ENCODE measurements at places on chromosomes 5 and 9.

DNA sequence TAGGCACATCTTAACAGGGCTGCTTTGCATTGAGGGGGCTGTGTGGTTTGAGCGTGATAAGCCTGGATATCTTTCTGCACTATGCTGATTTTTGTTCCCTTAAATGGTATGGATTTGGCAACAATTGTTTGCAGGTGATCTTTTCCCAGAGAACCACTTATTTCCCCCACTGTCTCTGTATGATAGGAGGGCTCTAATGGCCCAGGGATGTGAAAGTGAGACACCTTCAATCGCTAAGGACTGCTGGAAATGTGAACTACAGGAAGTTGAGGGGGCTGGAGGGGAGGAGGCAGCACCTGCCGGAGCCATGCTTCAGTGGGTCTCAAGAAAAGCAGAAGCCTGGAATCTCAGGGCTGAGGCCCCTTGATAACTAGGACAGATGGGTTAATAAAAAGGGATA, 29.4 kb downstream of the SYK start:
- no peak for DNase-seq

DNA sequence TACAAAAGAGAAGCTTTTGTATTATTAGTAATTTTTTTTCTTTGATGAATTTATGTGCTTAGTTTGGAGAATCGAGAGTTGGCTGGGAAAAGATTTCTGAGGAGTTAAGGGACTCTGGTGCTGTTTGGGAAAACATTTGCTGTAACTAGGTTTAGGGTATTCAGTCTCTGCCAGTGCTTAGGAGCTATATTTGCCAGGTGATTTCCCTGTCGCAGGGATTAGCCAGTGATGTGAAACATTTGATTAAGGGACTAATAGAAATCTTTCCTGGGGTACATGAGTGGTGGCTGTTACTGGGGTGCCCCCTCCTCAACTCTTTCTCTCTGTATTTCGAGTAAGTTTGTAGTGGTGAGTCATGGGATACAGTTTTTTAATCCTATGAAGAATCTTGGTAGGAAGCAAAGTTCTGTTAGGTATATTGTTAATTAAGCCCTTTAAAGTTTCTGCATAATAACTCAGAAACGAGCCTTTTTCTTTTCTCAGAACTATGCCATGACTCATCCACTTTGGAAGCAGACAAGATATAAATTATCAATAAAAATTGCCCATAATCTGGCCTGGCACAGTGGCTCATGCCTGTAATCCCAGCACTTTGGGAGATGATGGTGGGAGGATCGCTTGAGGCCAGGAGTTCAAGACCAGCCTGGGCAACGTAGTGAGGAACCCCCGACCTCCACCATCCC, 18.6 kb downstream of the RGMB start:
- DNase-seq: no peak

DNA sequence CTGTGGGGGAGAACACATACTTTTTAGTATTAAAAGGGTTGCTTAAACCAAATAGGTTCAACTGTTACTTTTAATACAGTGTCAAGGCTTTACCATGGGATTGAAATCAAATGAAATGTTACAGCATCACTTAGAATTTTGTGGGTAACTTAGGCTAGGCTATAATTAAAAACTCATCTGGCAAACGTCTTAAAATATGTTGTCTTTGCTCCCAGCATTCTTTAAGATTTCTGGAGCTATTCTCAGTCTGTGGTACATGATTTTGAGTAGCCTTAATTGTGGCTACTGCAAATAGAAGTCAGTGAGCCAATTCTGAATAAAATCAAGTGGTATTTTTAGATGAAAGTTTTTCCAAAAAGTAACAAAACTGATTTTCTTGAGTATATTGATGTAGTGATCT, 30.7 kb downstream of the UHRF2 start:
- DNase-seq: no peak

DNA sequence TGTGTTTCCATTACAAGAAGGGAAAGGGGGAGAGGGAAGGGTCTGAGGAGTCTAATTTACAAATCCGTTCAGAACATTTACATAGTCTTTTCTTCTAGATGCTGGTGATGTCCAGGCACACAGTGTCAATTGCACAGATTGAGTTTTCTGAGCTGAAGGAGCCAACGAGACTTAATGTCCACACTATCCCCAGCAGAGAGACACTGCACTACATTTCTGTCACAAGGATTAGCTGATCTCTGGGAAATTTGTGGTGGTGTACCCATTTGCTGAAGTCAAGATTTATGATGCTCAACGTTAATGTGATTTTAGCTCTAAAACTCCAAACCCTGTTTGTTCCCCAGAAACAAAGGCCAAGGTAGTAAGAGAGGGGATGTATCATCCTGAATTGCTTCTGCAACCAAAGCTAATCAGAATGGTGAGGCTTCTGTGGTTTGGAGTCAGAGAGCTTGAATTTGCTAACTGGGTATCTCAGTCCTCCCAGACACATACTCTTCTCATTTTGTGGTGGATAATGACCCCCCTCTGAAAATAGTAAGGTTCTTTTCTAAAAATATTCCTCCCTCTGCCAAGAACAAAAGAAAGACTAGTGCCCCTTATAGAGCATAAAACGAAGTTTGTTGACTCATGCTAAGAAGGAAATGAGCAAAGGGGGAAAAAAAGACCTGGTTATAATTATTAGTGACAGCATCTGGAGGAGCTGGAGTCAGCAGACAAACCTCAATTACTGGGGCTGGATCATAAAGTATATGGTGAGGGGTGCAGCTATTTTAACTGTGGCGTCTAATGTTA, 416.9 kb downstream of the PSAT1 start:
- no peak for DNase-seq

DNA sequence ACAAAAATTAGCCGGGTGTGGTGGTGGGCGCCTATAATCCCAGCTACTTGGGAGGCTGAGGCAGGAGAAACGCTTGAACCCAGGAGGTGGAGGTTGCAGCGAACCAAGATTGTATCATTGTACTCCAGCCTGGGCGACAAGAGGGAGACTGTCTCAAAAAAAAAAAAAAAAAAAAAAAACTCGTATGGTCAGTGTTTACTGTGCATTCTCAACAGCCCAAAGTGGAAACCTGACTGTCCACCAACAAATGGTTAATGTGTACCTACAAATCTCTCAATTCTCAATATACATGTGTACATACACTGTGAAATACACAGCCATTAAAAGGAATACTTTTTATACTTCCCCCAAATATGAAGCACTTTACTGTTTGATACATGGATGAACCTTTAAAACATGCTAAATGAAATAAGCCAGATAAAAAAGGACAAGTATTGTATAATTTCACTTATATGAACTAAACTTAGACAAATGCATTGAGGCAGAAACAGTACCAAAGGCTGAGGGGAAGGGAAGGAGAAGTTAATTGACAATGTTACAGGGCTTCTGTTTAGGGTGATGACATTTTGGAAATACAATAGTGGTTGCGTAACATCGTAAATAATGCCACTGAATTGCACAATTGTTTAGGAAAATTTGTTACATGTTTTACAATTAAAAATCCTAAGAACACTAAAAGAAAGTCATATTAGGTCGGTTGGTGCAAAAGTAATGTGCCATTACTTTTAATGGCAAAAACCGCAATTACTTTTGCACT, 16.5 kb downstream of the DNAJA1 start:
- no peak for DNase-seq

DNA sequence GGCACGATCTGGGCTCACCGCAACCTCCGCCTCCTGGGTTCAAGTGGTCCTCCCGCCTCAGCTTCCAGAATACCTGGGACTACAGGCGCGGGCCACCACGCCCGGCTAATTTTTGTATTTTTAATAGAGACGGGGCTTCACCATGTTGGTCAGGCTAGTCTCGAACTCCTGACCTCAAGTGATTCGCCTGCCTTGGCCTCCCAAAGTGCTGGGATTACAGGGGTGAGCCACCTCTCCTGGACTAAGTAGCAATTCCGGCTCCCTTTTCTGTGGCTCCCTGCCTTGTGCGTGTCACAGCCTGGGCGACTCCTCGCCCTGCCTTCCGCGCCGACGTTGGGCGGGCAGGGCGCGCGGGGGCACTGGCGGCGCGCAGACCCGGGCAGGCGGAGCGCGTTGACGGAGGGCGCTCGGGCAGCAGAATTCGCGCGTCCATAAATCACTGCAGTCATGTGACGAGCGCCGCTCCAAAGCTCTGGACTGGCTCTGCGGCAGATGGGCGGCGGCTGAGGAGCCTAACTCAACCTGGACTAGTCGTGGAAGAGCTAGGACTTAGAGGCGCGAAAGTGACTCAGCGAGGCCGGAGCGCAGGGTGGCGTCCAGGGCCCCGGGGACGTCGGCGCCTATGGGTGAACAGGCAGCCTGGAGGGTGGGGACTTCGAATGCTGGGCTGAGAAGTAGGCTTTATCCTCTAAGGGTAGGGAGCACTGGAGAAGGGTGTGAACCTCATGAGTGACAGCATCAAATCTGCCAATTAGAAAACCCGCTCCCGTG, 1.4 kb upstream of the CIZ1 start:
- DNase-seq: peak; percentile 27

DNA sequence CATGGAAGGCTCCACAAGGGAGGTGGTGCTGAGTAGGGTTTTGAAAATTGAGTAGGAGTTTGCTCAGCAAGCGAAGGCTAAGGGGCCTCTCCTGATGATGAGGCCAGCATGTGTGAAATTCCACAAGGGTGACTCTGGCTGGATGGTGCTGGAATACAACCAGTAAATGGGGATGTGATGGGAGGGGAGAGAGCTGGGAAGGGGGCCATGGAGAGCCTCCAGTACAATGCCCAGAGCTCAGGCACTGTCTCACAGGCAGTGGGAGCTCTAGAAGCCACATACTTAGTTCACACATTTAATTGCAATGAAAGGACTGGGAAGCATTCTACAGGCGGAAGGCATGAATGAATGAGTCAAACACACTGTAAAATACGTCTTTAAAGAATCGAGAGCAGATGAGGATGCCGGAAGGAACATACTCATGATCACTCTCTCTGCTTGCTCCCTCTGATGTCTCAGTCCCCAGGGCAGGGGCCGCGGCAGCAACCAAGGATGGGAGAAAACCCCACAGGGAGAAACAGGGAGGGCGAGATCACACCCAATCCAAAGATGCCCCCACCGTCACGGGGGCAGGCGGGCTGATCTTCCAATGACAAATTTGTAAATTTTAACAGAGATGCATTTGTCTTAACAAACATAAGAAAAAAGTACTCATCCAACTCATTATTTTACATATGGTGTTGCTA, 261.0 kb downstream of the NSG2 start:
- DNase-seq: no peak

DNA sequence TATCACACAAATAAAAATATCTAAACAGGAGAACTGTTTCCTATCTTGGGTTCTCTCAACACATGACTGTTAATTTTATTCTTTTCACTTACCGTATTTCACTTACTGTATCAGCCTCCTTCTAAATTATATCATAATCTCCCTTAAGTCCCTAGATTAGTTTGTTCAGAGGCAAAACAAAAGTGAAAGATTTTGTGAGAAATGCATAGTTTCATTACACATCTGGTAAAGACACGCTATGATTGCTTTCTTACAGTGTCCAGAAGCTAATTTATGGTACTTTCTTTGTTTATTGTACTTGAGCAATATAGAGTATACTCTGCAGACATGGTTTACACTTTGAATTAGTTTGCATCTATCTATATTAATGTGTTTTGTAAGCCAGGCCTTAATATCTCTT, 159.7 kb upstream of the TLX3 start:
- no peak for DNase-seq

- DNase-seq: no peak
Measured at GRCh38 chr5:75018805-75019587, 33.4 kb downstream of the GCNT4 start.

DNA sequence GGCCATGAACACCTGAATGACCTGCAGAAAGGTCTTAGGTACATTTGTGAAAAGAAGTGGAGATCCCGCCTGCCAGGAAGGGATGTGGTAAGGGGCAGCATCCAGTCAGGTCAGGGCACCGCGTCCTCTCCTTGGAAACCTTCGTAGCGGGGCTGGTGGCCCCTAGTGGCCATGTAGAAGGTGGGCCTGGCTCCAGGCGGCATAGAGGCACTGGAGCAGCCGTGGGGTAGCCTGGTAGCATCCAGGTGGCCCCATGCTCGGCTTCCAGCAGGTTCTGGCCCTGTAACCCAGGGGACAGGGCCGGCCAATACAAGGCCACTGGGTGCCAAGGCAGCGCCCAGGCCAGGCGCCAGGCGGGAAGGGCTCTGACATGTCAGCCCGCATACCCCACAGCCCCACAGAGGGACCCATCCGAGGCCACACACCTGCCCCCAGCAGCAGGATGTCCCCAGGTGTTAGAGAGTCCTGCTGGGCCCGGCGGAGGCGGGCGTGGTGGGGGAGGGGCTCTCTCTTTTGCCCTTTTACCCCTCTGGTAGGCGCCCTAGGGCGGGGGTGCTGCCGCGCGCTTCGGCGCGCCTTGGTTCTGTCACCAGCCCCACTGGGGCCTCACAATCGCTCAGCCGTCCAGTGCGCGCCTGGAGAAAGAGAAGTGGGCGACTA, 58.3 kb upstream of the SPATA31E1 start:
- DNase-seq: no peak

GRCh38 chr5:108753331-108753730, 5.6 kb downstream of the FER start:
- DNase-seq: no peak

DNA sequence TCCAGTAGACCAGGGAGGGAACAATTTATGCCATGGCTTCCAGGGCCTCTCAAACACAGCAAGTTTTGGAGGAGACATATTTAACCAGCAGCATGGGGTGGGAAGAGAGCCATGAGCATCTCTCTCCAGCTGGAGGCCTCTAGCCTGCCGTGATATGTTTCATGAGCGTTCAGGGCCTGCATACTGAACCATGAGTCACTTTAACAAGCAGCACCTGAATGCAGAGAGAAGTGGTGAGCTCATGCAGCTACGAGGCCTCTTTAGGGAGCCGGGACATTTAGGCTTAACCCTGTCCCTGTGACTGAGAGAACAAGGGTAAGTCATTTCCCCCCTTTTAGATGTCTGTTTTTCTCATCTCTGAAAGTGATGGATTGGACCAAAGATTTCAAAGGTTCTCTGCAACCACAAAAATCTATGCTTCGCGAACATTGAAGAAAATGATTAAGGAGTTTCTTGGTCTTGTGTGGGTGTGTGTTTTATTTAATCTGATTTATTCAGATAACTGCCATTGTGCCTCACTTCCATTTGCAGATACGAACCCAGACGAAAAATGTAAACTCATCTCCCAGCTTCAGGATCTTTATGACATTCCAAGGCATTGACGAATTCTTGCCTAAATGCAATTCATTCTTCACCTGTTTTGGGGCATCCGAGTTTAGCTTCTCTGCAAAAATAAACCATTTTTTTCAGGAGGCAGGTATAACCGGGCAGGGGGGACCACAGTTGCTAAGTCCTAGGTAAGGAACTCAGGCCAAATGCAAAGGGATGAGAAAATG, 157.0 kb downstream of the GABBR2 start:
- DNase-seq: no peak

DNA sequence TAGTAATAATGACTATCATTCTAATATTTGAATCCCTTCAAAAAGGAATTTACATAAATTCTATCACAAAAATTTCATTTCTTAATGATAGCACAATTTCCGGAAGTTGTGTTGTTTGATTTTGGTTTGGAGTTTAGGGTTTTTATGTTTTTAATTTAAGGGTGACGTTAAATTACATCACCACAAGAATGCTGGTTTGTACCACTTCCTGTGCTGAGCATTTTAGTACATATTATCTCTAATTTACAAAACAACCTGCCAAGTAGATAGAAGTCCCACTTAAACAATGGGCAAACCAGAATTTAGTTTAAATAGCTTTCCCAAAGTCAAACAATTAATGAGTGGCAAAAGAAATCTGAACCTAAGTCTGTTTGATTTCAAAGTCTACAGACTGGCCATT, 63.4 kb downstream of the DENND1A start:
- no peak for DNase-seq

Measured in T-helper 9 cell (primary cell).